Stimulated activated CD4-positive, alpha-beta T cell treated with anti-CD3 and anti-CD28 coated beads, TNF-alpha, amount 100 ng/mL, for 24 hours (primary cell): ENCODE measurements at places on chromosomes 3 and 15.

- no peak for DNase-seq
Measured at GRCh38 chr3:82055792-82056191, 294.3 kb upstream of the GBE1 start.

DNA sequence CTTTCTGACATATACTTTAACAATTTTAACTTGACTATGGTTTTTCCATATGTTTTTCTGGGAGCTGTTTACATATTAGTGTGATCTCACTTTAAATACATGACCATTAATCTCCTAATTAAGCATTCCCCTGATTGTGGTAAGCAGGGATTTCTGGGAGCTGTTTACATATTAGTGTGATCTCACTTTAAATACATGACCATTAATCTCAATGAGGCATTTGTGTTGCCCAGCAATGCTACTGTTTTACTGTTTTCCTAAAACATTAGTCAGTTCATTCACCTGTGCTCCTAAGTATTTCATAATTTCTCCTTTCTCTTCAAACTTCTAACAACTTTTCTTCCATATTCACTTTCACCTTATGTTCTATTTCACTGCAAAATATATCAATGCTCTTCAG lies 3.6 kb upstream of the GRAMD1C start:
- DNase-seq: no peak

DNA sequence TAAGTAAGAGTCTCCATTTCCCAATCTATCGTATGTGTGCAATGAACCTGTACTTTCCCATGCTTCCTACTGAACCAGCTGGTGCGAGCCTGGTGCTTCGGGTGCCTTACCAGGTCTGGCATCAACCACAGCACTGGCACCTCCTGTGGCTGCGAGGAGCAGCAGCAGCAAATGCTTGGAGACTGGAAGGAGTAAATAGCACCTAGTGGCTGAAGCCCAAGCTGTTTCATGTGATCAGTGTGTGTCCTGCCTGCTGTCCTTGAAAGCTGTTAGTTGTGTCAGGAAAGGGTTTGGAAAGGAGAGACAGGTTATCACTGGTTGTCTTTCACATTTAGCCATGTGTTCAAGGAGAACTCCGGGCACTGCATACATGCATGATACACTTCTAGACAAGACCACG lies 31.8 kb downstream of the PCOLCE2 start:
- no peak for DNase-seq

GRCh38 chr15:99106417-99107220 lies 1.7 kb downstream of the SYNM start:
- DNase-seq: no peak
